ENCODE measurements at places on chromosomes 6 and 20.

GRCh38 chr6:166005944-166006899 is 161.4 kb downstream of the TBXT start:
- DNase-seq = peak; percentile 74

GRCh38 chr20:64226686-64227580 is 28.6 kb upstream of the PCMTD2 start:
- DNase-seq = no peak

DNA sequence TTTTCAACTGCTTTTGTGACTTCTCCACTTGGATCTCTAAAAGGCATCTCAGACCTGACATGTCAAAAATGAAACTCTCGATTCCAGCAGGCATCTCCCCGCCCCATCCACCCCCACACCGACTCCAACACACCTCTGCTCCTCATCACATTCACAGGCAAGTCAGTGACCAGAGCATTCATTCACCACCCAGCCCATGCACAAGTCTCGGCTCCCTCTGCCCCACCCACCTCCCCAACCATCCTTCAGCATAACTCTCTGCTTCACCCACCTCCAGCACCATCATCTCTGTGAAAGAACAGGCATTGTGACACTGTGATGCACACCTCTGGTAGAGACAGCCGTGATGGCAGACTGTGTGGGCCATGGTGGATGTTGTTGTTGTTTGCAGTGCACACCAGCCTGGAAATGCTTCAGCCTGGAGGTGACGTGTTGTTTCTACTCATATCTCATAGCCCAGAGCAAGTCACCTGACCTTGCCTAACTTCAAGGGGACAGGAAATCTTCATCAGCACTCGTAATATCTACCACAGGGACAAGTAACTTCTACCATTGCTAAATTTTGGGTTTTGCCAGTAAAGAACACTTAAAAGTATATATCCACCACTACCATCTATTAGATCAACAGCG is 56.5 kb downstream of the ANKRD60 start:
- no peak for DNase-seq

- no peak for DNase-seq
These were observed 713.9 kb upstream of the MARCKS start for GRCh38 chr6:113143206-113143605.

GRCh38 chr6:111776236-111777221 is 96.7 kb downstream of the FYN start:
- no peak for DNase-seq

DNA sequence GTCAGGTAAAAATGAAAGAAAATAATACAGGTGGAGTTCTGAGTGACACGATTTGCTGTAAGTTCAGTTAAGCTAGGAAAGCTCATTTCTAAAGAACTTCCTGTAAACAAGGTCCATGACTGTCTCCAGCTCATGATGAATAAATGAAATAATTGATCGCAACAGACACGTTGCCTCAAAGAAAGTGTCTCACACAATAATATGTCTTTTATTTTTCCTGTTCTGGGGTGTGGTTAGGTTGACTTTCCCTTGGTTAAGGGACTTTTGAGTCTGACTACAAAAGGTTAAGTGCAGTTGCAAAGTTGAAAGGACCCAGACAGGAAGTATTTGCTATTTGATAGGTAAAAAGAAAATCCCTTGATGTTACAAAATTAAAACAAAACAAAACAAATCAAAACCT is 304.2 kb upstream of the PRDM1 start:
- no peak for DNase-seq

GRCh38 chr20:39993742-39994141 is 695.3 kb downstream of the MAFB start:
- no peak for DNase-seq

- DNase-seq = no peak
These were observed 1.9 kb downstream of the EBF4 start for GRCh38 chr20:2694519-2694918.

GRCh38 chr6:43243664-43244321 is 512 bp downstream of the TTBK1 start:
- no peak for DNase-seq

- no peak for DNase-seq
These were observed 4.0 kb downstream of the GJA1 start for GRCh38 chr6:121439475-121439874.

GRCh38 chr6:34618430-34619182 is 62.5 kb upstream of the SPDEF start:
- DNase-seq = no peak

- DNase-seq = no peak
These were observed 36.8 kb downstream of the GRM1 start for GRCh38 chr6:146065690-146066089.

- no peak for DNase-seq
These were observed 8.8 kb downstream of the CABLES2 start for GRCh38 chr20:62398120-62398821.

GRCh38 chr20:46849751-46850150 is 44.9 kb upstream of the EYA2 start:
- no peak for DNase-seq

DNA sequence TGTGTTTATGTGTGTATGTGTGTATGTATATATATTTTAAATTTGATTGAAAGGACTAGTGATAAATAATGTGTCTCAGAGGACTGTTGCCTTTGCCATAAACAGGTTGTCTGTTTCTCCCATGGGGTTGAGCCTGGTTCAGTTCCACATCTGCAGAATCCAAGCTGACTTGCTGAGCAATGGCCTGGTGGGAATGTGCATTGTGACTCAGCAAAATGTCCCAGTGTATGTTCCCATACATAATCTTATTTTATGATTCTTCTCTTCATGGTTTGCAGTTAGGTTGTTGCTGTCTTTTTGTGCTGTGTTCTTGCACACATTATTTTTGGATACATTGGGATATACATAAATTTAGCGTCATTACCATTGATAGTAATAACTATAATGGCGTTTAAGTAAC is 115.6 kb upstream of the SLC24A3 start:
- no peak for DNase-seq

- no peak for DNase-seq
These were observed at the start of gene COL9A3 for GRCh38 chr20:62816884-62817873. COL9A3 (plus strand) TSS chr20:62817050; CDS start chr20:62817065, 15 bp downstream.
